ENCODE measurements at places on chromosomes 2 and 18. TPM values are rescaled to one million over a fixed set of nuclear protein-coding genes. Genes with fewer than 3 reads are reported as not detected.

Gene SOX11
- not detected for total RNA-seq

Gene TFCP2L1
- 0.54 TPM for total RNA-seq

Gene SIX3
- total RNA-seq = not detected

Gene LINC00305
- not detected for total RNA-seq

Gene POU3F3
- total RNA-seq = not detected

DNA sequence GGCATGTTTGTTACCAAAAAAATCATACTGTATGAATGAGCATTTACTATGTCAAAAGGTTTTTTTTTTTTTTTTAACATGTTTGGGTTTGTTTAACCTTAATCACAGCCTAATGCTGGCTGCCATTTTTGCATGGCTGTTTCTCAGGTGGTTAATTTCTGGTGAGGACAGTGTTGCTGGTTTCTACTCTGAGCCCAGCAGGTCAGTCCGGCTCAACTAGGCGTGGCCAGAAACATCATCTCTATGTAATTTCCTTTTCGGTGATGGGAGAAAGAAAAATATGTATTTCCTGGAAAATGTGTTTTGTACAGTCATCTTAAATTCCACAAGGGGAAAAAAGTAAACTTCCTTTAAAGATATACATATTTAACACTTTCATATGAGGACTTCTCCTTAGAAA, 24.9 kb upstream of the BZW1 start:
- DNase-seq = no peak

- no peak for DNase-seq
Observed at GRCh38 chr2:15599994-15600393, 8.3 kb downstream of the DDX1 start.

DNA sequence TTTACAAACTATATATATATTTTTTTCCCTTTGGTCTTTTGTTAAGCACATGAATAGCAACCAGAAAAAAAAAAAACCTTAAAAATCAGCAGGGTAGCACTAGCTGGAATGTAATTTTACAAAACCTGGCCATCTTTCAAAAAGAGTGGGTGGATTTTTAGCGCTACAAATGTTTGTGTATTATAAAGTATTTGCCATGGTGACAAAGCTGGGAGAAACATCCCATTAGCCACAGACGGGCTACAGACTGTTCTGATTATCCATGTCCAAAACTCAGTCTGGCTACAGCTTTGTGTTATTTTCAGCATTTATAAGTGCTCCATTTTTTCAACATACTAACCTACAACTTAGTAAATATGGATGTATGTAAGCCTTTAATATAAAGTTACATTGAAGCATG, 249.5 kb upstream of the TANK start:
- no peak for DNase-seq

GRCh38 chr2:160298960-160299359, 98.9 kb upstream of the ITGB6 start:
- DNase-seq = no peak

Data from hematopoietic multipotent progenitor cell (in vitro differentiated cells).